Right lobe of liver (tissue), 6 donors: ENCODE measurements at places on chromosomes 11 and 22. TPM values are rescaled to one million over a fixed set of nuclear protein-coding genes. Genes with fewer than 3 reads are reported as not detected.

Gene CAVIN3
- 4.5 TPM for total RNA-seq

- no peak for DNase-seq
Measured at GRCh38 chr22:24153353-24153752, 27.9 kb upstream of the SUSD2 start.

- no peak for DNase-seq
Measured at GRCh38 chr11:57680552-57680874, 12.6 kb downstream of the ZDHHC5 start.

Gene RTCB
- total RNA-seq = 51.0 TPM

DNA sequence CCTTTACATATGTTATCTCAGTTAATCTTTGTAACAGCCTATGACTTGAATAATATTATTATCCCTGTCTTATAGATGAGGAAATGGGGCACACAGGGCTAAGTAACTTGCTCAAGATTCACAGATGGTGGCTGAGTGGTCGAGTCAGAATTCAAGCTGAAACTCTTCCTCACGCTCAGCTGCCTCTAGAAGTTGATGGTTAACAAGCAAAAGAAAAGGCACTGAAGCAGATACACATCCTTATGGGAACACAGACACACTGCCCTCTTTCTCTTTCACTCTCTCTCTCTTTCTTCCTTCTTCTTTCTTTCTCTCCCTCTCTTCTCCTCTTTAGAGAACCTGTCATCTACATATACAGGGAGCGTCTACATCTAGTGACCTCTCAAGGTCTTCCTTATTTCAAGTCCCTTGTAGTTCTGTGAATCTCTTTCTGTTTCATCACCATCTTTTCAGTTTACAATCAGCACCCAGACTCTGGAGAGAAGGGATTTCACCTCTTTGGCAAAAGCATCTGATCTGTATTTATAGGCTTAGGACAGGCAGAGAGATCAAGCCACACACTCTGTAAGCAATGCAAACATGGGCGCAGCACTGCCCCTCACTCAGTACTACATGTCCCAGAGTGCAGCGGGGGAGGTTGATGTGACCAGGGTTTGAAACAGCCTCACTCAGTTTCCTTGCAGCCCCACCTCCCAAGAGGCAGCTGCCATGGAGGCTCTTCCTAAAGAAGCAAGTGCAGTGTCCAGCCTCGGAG lies 75.7 kb downstream of the GRAMD1B start:
- DNase-seq = no peak

DNA sequence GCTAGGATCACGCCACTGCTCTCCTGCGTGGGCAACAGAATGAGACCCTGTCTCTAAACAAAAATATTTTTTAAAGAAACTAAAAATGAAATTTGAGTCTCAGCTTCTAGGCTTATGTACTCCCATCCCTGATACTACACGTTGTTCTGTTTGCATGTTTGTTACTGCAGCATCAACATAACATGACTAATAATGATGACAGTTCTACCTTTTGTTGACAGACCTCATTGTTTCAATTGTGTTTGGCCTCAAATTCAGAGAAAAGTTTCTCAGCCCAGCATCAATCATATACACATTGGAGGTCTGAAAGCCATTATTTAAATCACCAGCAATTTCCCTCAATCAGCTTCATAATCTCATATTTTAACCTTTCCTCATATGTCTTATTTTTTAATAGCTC lies 20.8 kb downstream of the LAYN start:
- no peak for DNase-seq

DNA sequence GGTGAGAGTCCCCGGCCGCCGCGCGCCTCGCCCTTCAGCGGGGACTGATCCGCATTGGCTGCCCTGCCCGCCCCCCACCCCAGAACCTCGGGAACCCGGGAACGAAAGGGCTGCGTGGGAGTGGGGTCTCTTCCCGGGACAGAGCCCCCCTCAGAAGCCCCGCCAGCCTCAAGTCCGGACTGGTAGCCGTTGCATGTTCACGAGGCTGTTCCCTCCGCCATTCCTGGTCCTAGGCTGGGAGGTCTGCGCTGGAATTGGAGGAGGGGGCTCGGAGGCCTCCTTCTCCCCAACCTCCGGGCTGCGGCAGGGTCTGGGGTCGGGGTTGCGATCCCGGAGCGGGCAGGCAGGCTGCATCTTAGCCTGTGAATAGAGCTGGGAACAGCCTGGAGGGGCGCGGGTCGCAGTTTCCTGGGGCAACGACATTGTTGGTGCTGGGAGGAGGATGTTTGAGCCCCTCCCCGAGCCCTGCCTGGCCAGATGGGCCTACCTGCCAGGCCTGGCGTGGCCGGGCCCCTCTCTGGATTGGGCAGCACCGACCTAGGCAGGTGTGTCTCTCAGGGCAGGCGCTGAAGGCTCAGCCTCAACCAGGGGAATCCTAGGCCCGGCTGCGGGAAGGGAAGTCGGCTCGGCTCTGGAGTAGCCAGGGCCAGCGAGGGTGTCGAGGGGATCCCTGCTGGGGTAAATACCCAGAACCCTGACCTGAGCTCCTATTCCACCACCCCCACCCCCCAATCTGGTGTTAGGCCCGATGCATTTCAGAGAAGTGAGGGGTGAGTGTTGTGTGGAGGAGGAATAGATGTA lies 670 bp downstream of the MAPK8IP1 start:
- DNase-seq = no peak

DNA sequence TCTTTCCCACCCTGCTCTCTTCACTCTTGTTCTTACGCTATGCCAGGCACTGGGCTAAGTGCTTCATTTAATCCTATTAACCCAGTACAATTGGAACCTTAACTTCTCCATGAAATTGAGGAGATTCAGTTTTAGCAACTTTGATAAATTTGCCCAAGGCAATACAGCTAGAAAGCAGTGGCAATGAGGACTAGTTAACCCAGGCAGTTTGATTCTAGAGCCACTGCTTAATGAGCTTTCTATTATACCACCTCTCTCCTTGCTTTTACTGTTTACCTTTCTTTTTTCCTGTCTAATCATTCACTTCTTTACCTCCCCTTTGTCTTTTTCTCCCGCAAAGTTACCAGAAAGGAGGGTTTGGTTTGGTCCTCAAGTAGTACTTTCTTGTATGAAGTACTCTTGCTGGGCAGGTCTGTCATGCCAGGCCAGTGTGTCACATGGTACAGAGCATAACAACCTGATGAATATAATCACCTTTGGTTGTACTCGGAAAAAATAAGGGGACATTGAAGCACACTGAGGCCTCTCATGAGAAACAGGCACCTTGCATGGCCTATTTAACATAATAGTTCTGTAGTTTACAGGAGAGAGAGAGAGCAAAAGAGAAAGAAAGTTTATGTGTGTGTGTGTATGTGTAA lies 70.6 kb downstream of the PDHX start:
- no peak for DNase-seq

- DNase-seq = no peak
Measured at GRCh38 chr11:61512435-61512834, 3.9 kb downstream of the LRRC10B start.

DNA sequence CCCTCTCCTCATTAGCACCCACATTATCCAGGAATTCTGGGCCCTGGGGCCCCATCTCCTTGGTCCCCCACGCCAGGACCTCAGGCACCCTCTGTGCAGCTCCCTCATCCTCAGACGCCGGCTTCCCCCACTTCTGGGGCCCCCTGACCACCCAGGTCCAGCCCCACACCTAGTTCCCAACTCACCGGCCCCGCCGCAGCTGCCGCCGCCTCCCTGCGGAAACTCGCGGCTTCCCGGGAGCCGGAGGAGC lies at the start of gene PCSK7:
Gene PCSK7 (minus strand): TSS at position 232 of the 250 bp plus-strand sequence. CDS start 2,229 bp downstream, outside the sequence.
- no peak for DNase-seq

Gene SVIP
- 3.5 TPM for total RNA-seq

DNA sequence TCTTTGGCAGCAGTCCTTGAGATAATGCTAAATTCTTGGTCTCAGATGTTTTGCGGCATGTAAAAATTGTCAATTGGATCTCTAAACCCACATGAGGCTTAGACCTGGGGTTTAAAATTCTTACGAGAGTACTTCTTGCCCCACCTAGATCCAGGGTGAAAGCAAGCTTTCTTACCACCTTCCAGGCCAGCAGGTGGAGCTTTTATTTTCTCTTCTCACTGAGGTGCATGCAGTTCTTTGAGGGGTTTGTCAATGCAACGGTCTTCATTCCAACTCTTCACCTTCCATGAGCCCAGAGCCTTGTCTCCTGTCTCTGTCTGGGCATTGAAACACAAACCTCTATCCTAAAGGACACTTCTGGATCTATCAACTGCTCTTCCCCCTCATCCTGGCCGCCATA lies 154.1 kb downstream of the MYO18B start:
- DNase-seq = no peak

Gene FDXACB1
- total RNA-seq = 0.90 TPM

DNA sequence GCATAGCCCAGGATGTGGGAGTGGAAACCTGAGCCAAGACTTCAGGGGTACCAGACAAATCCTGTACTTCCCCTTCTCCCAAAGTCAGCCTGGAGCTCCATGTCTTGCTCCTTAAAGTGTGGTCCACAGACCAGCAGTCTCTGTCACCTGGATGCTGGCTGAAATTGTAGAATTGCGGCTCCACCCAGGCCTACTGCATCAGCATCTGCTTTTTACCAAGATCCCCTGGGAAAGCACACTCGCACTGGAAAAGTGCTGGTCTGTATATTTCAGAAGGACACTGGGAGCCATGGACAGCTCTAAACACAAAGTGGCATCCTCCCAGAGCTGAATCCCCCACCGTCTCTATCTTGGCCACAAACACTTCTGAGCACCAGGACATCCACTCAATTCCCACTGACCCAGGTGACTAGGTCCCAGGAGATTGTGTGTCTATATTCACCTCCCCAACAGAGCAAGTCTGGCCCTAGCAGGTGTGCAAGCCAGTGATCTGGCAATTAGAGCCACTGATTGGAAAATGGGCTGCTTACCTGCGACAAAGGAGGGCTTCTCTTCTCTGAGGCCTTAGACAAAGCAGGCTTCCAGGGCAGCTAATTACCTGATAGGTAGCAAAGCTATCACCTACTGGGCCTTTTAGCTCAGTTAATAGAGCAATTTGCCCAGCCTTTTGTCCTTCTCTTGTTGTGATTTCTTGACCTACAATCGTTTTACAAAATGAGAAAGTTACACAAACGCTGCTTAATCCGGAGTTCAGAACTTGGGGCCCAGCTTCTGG lies 443.3 kb downstream of the MN1 start:
- no peak for DNase-seq

Gene UPK2
- total RNA-seq = not detected

DNA sequence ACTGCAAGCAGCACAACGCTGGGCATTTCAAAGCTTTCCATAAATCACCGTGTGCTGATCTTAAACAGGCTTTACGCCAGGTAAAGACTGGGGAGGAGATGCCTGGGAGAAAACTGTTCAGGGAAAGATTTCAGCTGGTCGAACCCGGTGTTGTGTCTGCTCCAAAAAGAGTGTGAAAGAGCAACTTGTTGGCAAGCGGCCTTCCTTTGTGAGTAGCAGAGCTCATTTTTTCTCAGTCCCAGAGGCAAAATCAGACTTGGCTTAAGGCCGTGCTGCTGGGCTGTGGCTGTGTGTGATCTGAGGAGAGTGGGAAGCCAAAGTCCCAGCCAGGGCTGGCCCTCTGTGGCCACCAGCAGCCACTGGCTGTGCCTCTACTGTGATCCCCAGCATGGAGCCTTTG lies 75.7 kb upstream of the E2F8 start:
- no peak for DNase-seq

Gene SEC14L6
- 0.35 TPM for total RNA-seq

Gene GGA1
- 18.4 TPM for total RNA-seq

DNA sequence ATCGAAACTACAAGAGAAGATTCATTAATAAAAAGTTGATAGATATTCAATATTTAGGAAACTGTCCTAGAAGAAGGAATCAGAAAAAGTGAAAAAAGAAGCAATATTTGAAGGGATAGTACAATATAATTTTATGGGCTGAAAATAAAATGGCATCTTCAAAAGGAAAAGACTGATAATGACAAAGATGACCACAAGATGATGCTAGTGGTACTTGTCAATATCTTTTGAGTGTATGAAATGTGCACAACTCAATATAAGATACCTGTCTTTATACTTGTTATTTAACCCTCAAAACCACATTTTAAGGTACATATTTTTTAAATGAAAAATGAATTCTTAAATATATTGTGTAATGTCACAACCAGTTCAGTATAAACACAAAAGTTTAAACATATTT lies 1059.6 kb upstream of the RAG2 start:
- no peak for DNase-seq

- no peak for DNase-seq
Measured at GRCh38 chr11:76397383-76397782, 16.3 kb downstream of the GVQW3 start.

DNA sequence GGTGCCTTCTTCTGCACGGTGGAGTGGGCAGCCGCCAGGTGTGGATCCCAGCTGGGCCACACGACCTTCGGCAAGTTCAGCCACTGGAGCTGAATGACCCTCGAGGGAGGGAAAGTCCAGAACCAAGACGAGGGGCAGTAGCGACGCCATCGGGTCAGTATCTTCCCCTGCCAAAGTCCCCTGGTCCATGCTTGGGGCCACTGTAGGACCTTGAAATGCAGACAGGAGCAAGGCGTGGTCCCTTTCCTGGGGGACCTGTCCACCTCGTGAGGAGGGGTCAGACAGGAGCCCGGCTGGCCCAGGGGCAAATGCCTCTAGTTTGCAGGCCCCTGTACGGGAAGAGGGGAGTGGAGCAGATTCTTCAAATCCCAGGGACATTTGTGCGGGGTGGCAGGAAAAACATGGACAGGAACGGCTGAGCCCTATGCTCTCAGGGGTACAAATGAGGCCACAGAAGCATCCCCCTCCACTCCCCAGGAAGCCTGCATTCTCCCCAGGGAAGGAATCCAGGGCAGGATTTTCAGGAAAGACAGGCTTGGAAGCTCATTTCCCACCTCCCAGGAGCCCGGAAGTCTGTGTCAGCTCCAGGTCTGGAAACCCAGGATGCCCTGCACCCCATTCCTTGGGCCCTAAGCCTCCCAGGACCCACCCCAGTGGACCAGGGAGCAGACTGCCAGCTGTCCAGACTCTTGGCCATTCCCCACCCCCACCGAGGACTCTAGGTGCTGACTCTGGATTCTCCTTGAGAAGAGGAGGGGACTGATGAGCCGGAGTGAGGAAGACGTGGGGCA lies 6.6 kb downstream of the SHANK2 start:
- peak; percentile 33 for DNase-seq

DNA sequence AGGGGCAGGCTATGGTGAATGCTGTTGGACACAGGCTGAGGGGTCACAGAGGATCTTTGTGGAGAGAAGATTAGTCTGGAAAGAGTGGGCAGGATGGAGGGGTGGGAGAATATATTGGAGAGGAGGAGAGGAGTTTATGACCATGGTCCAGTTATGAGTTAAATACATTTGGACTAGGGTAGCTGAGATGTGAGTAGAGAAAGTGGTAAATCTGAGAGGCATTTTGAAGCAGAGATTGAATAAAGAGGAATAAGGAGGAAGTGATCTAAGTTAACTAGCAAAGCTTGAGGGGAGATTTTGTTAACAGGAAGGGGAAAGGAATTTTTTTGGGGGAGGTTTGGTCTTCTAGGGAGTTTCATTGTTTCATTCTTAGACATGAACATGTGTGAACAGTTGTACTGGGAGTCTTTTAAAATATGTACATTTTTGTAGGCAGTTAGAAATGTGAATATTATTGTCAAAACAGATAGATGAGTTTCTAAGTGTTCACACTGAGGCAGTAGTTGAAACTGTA lies 43.1 kb upstream of the EED start:
- no peak for DNase-seq

DNA sequence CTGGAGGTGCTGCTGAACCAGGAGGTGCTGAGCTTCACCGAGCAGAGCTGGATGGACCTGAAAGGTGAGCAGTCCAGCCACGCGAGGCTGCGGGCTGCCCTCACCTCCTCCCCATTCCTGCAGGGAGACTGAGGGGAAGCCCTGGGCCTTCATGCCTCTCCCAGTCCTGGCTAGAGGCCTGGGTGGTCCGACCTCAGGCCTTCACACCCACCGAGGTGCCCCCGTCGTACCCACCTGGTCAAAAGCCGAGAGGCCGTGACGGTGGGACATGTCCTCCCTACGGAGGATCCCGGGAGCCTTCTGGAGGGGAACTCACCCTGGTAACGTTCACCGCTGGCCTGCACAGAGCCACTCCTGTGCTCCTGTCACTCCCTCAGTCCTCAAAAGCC lies 5.1 kb downstream of the SUSD2 start:
- no peak for DNase-seq
